AG10803 (cell line): ENCODE measurements at places on chromosomes 7 and 10.

GRCh38 chr10:78910886-78911285 is 157.9 kb upstream of the ZMIZ1 start:
- DNase-seq: no peak

GRCh38 chr10:80260295-80261243 is 28.9 kb downstream of the MAT1A start:
- no peak for DNase-seq

DNA sequence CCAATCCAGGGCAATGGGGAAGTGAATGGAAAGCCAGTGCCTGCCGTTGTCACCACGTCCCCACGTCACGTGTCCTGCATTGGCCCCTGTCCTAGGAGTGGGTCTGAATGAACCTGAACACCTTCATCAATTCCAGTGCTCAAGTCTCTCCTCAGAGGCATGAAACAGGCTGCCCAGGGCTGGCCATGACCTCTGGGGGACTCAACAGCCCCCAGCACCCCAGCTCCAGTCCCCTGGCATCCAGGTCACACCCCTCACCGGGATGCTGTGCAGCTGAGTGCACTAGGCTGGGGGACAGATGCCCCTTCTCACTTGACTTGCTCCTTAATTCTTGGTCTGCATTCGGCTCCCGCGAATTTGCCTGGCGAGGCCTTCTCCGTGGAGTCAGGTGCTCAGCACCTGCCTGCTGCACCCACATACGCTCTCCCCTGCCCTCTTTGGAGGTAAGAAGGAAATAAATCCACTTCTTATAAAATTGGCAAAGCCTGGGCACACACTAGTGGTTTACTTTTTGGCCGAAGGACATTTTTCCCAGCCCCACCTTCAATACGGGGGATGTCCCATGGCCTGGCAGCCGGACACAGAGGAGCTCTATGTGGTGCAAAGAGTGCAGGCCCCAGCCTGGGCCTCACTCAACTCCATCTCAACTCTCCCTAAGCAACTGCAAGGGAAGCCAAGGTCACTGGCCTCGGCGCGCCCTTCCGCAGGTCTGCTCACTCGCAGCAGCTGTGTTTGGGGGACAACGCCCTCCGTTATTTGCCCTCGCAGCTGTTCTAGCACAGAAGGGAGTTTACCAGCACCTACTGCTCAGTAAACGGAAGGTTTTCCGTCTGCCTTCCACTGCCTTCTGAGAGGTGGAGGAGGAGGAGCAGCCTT is 77.6 kb upstream of the SHH start:
- DNase-seq: no peak

DNA sequence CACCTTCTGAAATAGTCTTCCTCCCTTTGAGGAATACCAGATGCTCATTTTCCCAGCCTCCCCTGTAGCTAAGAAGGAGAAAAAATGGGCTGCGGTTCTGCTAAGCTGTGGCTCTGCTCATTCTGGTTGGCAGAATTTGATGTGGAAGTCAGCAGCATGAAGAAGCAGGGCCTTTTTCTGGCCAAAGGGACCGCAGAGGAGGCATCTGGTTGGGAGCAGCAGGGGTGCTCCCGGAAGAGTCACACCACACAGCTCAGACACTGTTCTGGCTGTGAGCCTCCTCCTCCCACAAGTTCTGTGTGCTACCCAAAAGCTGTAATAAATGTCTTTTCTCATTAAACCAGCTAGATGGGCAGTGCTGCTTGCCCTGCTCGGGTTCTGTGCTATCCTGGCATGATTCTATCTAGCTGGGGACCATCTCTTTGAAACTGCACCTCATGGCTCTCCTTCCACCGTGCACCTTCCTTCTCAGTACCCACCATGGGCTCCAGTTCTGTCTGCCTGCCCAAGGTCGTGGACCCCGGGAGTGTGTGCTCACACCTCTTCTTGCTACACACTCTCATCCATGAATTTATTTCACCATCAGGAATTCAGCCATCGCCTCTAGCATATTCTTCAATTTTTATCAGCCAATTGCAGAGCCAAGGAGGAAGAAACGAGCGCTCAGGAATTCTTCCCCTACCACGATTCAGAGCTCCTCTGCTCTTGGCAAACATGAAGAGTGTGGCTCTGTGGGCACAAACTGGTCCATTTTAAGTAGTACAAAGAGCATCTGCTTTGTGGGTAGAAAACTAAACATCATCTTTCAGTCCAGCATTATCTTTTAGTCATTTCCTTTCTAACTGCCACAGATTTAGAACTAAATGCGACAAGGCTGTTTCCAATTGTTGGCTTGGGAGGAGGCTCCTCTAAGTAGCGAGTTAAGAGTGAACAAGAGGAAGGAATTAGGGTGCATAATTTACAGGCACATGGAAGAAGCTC is 76.9 kb downstream of the FAM171A1 start:
- DNase-seq: peak; percentile 63

DNA sequence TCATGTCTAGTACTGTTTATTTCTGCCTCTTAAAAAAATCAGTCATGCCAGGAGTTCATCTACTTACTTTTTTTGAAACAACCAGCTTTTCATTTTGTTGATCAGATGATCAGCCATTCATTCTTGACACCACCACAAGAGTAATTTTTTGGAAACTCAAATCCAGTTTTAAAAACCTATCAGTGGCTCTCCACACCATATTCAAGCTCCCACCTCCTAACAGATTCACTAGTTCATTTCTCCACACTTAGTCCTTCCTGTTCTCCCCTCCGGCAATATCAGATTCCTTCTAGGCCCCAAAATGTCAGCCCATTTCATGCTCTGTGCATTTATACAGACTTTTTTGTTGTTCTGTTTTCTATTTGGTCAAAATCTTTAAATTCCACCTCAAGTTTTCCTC is 341.6 kb downstream of the RNLS start:
- DNase-seq: no peak

- DNase-seq: peak; percentile 51
Observed at GRCh38 chr7:143882020-143882603, 19.9 kb downstream of the TCAF1 start.

DNA sequence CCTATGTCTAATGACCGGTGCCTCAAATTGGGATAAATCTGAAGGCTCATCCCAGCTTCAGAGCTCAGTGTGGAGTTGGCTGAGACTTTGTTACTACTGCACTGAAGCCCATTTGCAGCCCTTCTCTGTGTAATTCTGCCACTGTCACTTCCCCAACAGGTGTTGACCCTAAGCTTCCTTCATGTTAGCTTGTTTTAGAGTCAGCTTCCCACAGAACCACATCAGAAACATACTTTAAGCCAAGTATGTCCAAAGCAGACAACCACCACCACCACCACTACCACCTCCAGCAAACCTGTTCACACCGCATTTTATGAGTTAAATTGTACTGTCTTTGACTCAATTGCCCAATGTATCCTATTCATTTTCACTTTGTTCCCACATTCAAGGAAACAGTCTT is 25.2 kb upstream of the GNAT3 start:
- no peak for DNase-seq

DNA sequence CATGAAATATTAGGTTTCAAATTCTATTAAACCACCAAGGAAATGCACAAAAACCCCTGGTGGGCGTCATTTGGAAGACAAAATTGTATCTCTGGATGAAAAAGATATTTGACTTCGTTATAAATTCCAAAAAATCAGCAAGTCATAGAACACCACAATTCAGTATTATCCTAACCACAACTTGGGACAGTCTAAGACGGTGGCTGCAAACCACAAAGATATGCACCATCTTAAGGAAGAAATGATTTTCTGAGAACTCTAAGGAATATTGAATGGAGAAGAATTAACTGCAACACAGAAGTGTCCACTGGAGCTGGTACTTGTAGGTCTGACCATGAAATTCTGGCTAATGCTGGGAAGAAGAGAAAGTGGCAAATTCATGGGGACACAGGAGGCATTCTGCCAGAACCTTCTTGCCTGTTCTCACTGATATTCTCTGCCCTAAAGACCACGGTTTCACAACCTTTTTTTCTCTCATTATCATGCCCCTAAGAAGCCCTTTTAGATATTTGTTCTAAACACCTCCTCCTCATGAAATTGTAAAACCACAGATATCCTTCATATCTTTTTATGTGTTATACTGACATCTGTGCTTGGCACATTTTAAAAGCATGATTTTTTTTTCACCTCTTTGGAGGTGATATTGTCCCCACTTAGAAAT is 92.9 kb downstream of the SFMBT2 start:
- no peak for DNase-seq

GRCh38 chr7:123502201-123502600 is 32.2 kb downstream of the IQUB start:
- DNase-seq: no peak

- DNase-seq: no peak
Observed at GRCh38 chr10:1127629-1128028, 71.4 kb downstream of the WDR37 start.

GRCh38 chr7:116152276-116152675 is 58.1 kb upstream of the TES start:
- no peak for DNase-seq

- peak; percentile 31 for DNase-seq
Observed at GRCh38 chr7:79217468-79217867, 236.0 kb downstream of the MAGI2 start.

GRCh38 chr7:98619450-98620321 is 2.6 kb downstream of the NPTX2 start:
- DNase-seq: peak; percentile 10

DNA sequence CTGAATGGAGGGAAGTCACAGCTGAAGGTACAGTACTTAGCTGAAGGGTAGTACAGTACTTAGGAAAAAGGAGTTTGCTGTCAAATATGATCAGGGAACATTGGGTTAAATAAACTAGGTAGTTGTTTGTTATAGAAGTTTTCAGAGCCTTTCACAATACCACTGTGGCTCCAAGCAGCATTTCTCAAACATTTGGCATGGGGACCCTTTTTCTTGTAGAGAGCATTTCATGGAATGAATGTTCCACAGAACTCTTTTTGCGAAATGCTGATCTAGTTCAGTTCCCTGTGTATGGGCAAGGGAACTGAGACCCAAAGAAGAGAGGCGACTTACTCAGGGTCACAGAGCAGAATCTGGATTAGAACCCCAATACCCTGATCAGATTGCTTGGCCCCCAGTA is 31.5 kb upstream of the DDX50 start:
- peak; percentile 33 for DNase-seq

DNA sequence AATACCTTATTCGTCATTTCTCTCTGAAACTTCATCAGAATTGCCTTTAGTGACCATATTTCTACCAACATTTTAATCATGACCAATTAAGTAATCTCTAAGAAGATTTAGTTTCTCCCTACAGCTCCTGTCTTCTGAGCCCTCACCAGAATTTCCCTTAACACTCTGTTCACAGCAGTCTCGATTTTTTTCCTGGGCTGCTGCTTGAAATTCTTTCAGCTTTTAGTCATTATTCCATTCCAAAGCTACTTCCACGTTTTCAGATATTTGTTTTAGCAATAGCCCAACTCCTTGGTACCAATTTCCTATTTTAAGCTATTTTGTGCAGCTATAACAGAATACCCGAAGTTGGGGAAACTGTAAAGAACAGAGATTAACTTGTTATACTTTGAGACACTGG is 192.4 kb upstream of the DKK1 start:
- peak; percentile 22 for DNase-seq

- DNase-seq: no peak
Observed at GRCh38 chr7:117427258-117427701, at the start of gene ASZ1. Gene ASZ1, minus strand, starts transcription at chr7:117427493. Its CDS starts 33 bp downstream, at chr7:117427460.

GRCh38 chr10:114458955-114459354 is 54.7 kb upstream of the AFAP1L2 start:
- DNase-seq: peak; percentile 17

DNA sequence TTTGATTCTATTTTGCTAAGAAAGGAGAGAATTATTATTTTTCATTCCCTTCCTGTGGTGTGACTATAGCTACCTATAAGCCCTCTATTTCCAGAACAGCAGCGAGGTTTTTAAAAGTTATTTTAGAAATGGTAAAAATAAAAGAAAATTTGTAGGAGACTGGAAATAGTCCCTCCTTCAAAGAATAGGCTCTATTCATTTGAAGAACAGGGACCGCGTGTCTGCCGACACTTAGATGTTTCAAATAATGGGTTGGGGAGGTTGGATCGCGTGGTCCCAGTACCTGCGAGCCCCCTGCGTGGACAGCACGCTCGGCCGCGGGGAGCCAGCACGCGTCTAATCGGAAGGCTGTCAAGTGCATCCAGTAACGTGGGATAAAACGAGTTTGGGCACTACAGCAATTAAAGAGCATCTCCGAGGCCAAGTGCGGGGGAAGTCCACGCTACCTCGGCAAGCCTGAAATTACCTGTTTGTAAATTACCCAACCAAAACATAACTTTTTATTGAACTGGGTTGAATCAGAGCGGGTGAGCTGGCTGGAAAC is 1.0 kb downstream of the CACNA2D1 start:
- no peak for DNase-seq

DNA sequence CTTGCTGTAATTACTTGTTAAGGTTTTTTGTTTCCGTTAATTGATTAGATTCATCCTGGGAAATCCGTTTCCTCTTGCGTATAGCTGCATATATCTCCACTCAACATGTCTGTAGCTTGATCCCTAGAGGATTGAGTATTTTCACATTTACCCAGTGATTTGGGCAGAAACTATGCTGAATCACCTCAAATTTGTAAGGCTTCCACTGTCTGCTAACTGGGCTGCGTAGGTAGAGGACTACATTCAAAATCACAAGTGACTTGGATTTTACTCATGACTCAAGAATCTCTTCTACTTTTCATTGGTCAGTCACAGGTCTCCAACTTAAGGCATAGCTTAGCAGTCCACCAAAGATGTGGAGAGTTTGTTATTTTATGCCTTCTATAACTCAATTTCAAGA is 141.8 kb downstream of the POLR1F start:
- DNase-seq: no peak

DNA sequence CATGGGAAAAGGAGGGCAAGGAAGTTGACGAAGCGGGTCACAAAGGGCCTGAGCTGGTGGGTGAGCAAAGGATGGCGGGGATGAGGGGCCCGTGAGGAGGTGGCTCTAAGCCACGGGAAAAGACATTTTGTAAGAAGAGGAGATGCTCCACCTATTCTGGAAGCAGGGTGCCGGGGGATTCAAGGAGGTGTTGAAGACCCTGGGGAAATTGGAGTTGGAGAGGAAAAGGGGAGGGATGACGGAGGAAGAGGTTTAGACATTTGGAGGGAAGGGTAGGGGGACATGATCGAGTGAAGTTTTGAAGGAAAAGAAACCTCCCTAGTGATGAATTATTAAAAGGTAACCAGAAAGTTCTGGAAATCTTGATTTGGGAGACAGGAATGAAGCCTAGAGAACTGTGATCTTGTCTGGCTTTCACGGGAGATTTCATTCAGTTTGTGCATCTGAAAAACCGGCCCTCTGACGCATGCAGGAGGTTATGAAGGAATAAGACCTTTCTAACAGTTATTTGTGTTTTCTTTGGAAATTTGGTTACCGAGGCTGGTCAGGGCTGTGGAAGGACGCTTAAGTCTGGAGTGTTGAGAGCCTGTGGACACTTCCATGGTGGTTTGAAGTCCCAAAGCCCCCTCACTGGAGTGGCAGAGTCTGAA is 1.4 kb downstream of the SMO start:
- no peak for DNase-seq
